ENCODE measurements at places on chromosomes 16 and 17. TPM values are rescaled to one million over a fixed set of nuclear protein-coding genes. Genes with fewer than 3 reads are reported as not detected.
A peak's percentile ranks its signal among the peaks of the same experiment; 100 is the strongest.

- no peak for DNase-seq
These were observed 5.7 kb downstream of the ZNF319 start for GRCh38 chr16:57994778-57995177.

GRCh38 chr17:55168958-55169687, 95.6 kb upstream of the HLF start:
- no peak for DNase-seq

- peak; percentile 71 for DNase-seq
These were observed 75.2 kb downstream of the COX10 start for GRCh38 chr17:14144508-14144907.

- DNase-seq: no peak
These were observed 17.1 kb downstream of the RAB11FIP4 start for GRCh38 chr17:31408586-31408985.

DNA sequence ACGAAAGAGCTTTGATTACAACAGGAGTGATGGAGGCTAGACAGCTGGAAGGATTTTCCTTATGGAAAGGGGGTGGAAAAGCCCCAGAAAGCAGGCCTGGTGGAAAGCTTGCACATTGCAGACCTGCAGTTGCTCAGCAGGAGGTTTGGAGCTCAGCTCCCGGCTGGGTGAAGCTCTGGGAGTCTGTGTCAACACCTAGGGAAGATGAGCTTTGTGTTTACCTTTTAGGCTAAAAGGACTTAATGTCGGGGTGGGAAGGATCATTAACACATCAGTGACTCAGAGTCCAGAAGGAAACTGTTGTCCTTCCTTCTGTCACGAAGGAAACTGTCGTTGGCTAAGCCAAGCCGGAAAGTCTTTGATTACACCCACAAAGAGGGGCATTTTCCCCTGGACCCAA, 48.2 kb downstream of the RAP1GAP2 start:
- no peak for DNase-seq

DNA sequence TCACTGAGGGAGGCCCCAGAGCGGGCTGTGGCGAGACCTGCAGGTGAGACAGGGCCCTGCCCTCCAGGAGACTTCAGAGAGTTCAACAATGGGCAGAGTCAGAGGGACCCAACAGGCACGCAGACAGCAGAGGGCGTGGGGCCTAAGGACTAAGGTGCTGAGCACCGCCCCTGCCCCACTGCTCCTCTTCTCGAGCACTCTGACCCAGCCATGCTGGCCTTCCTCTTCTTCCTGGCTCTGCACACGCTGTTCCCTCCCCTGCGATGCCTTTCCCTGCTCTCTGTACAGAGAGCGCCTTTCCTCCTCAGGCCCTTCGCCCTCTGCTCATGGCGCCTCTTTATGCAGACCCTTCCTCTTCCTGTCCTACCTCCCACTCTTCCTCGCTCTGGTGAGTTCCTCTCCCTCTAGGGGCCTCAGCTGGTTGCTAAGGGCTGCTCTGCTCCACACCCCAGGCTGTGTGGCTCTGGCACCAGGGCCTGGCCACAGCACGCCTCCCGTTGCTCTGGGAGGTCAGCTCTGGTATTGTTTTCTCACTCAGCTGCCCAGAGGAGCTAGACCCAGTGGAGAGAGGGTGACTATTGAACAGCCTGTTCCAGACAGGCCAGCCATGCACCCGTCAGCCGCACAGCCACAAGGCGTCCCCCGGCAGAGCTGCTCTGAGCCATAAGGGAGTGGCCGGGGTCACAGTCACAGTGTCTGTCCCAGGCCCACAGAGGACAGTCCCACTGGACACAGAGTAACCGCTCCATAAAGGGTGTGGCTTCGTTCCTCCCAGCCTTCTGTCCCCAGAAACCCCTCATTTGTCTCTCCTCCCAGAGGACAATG, 13.6 kb upstream of the RASD1 start:
- no peak for DNase-seq

DNA sequence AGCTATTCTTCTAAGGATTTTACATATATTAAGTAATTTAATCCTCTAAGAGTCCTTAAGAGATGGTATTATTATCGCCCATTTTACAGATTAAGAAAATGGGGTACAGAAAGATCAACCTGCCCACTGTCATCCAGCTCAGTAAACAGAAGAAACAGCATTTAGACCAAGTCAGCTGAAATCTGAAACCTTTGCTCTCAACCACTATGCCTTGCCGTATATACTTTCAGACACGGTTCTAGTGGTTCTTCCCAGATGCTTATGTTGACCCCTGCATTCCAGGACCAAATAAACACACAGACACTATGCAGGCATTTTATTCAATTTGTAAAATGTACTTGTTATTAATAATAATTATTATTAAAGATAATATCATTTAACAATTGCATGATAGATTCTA, 854.8 kb downstream of the KCNJ2 start:
- no peak for DNase-seq

TRPV2 gene
- total RNA-seq: 22.9 TPM

Data from umbilical cord (tissue), 2 donors.